Myocyte (in vitro differentiated cells): ENCODE measurements at places on chromosomes 3 and 15. TPM values are rescaled to one million over a fixed set of nuclear protein-coding genes. Genes with fewer than 3 reads are reported as not detected.

The C3orf49 gene
- not detected in 2 replicates for total RNA-seq

The GOLGA8Q gene
- total RNA-seq: 0.48 and 0.52 TPM in 2 replicates

The NEK11 gene
- total RNA-seq: 6.1 and 9.6 TPM in 2 replicates

The EPHB1 gene
- 0.36 and 0.86 TPM in 2 replicates for total RNA-seq

The ALG1L2 gene
- not detected in 2 replicates for total RNA-seq

The TM6SF1 gene
- total RNA-seq: 0.48 TPM in 1 of 2 replicates, not detected in the other

The BRK1 gene
- total RNA-seq: 71.3 and 114 TPM in 2 replicates

The EOGT gene
- 43.2 and 46.0 TPM in 2 replicates for total RNA-seq

The TEX55 gene
- not detected in 2 replicates for total RNA-seq

The C3orf70 gene
- total RNA-seq: 0.05 TPM in 1 of 2 replicates, not detected in the other

The C3orf52 gene
- 11.8 and 18.6 TPM in 2 replicates for total RNA-seq

- no peak for DNase-seq
These were observed 43.8 kb downstream of the MSL2 start for GRCh38 chr3:136152176-136152843.

- DNase-seq: peak; percentile 52
These were observed 84.5 kb upstream of the NMNAT3 start for GRCh38 chr3:139762302-139762701.

DNA sequence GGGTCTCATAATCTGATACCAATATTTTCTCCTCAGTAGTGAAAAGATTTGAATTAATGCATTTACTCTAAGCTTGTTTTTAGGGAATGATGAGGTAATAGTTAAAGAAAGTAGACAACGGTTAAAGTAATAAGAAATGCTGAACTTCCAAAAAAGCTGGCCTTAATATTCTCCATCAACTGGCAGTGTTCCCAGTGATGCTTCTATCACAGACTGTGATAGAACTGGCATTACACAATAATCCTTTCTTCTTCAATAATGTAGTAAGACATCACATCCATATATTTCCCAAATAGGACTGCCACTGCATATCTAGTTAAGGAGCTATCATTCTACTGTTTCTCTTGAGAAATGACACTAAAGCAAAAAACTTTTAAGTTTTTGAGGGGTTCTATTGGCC, 188.7 kb downstream of the IL5RA start:
- DNase-seq: no peak

- DNase-seq: no peak
These were observed 77.1 kb downstream of the PDZRN3 start for GRCh38 chr3:73547427-73548248.

- no peak for DNase-seq
These were observed 79.2 kb upstream of the FNDC3B start for GRCh38 chr3:171960159-171960558.

DNA sequence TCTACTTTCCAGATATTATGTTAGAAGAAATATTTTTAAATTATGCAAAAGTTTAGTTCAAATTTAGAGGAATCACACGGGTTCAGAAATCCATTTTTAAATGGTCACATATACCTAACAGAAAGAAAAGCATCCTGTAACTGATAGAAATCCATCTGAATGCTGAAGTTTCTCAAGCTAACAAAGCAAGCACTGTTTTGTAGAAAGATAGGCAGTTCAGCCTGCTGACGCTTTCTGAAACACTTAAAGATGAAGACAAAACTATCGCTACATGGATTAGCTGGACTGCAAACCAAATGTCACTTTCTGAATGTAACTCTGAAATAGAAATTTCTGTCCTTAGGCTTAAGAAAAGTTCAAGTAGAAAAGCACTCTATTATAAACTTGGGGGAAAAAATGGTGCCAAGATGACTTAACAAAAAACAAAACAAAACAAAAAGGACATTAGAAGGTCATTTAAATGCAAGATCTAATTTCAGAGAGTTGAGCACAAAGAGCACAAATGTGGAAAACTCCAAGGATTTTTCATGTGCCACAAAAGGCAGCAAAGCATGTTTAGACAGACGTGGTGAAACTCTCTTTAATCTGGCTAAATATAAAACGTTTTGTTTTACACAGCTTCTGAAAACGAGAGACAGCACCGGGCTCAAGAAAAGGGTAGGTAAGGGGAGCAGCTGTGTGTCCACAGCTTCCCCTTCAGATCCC, 1.2 kb downstream of the PLOD2 start:
- DNase-seq: no peak

DNA sequence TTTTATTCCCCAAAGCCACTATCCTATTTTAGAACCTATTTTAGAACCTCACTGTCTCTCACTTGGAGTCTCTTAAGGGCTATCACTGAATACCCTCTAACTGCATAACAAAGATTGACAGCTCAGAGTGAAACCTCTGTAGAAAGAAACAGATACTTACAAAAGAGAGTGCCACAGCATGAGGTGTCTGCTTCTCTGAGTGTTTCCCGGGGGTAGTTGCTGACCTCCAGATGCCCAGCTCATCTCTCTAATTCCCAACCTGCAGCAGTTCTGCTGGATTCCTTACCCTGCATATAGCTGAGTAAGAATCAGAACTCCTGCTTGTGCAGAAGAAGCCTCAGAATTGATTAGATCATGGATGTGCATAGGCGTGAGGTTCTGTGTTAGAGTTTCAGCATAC, 34.5 kb downstream of the P3H2 start:
- DNase-seq: no peak

DNA sequence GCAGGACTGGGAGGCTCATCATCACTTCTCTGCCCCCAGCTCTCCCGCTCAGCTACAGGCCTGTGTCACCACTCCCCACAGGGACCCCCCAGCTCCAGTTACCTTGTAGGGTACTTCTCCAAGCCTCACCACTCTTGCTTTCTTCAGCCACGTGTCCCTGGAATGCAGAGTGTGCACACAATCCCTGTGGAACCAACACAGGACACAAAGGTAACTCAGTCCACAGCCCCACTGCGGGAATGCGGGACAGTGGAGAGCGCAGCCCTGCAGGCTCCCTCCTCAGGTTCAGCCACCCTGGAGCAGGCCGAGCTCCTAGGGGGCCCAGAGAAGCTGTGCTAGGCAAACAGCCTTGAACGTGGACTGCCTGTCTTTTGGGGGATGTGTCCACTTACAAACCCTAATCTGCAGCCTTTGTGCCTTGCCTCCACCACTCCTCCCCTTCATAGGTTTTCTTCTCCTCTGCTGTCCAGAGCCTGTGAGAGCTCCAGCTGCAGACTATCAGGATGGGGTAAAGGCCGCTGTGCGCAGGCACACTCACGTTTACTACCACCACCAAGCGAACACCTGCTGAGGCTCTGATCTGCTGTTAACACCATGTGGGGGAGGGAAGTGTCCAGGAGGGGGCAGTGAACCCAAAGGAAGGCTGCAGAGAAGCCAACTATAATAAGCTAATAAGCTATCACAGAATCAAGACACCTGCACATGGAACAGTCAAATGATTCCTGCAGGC, 26.0 kb downstream of the XPC start:
- DNase-seq: no peak

DNA sequence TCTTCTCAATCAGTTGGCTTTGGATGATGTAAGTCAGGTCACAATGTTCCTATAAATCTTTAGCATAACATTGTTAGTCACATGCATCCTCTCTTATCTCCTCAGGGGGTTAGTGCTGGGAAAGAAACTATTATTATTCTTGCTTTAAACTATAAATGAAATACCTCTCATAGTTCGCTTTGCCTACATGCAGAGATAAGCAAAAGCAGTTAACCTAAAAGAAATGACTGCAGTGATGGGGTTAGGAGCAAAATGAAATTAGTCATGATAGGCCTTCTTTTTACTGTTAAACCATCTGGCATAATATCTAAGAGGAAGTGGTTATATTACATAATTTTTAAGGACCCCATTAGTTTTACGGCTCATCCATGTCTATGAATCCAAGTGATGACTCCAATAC, 91.7 kb upstream of the IGSF10 start:
- no peak for DNase-seq

DNA sequence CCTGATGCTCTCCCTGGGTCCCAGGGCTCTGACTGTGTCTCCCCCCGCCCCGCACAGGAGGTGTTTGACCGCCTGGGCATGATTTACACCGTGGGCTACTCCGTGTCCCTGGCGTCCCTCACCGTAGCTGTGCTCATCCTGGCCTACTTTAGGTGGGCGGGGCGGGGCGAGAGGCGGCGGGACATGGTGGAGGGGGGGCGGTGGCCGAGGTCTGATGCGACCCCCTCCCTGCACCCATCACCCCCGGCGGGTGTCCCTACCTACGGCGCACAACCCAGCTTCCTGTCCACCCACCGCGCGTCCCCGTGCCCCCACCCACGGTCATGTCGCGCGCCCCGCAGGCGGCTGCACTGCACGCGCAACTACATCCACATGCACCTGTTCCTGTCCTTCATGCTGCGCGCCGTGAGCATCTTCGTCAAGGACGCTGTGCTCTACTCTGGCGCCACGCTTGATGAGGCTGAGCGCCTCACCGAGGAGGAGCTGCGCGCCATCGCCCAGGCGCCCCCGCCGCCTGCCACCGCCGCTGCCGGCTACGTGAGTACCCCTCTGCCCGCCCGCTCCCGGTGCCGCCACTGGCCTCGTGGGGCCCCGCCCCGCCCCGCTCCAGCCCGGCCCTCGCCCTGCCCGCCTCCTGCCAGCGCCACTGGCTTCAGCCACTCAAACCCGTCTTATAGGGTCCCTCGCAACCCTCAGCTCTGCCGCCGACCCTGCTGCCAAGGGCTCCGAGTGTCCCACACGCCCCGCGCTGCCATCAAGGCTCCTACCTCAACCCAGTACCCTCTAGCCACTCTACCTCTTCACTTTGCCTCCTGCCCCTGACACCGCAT, 21.0 kb downstream of the PTH1R start:
- peak; percentile 77 for DNase-seq

GRCh38 chr15:38876211-38876610, 311.6 kb upstream of the RASGRP1 start:
- DNase-seq: peak; percentile 59

DNA sequence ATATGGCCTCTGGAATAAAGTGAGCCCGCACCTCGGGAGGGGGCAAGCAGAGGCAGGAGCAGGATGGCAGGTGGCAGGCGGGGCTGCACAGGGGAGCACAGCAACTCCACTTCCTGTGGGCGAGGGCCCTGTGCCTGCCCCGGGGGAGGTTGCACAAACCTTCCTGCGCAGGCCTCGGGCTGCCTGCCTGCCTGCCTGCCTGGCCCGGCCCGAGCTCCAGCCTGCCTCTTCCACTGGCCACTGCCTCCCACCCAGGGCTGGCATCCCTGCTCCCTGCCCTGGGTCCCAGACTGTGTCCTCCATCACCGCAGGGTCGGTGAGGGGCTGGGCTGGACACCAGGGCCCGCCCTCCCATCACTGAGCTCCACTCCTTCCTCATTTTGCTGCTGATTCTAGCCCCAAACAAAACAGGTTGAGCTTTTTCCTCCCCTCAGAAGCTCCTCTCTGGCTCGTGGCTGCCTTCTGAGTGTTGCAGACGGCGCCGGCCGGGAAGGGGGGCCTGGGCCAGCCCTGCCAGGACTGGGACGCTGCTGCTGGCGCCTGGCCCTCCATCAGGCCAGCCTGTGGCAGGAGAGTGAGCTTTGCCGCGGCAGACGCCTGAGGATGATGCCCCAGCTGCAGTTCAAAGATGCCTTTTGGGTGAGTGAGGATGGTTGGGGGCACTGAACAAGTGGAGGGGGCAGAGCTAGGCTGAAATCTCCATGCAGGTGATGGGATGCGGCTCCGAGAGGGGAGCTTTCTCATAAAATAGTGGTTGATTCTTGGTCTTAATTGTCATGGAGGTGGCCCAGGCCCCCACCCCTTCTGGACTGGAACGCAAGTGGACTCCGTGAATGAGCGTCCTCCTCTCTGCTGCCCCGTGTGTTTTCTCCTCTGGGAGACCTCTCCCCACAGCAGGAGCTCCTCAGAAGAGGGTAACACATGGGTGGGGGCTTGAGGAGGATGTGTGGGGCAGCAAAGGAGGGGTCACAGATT, at the start of gene PSTPIP1:
Gene PSTPIP1 (plus strand): TSS at position 156 of the 975 bp plus-strand sequence. CDS start 448 bp downstream, at position 604.
- DNase-seq: no peak

GRCh38 chr3:62500556-62501288, 127.4 kb upstream of the FEZF2 start:
- DNase-seq: no peak

DNA sequence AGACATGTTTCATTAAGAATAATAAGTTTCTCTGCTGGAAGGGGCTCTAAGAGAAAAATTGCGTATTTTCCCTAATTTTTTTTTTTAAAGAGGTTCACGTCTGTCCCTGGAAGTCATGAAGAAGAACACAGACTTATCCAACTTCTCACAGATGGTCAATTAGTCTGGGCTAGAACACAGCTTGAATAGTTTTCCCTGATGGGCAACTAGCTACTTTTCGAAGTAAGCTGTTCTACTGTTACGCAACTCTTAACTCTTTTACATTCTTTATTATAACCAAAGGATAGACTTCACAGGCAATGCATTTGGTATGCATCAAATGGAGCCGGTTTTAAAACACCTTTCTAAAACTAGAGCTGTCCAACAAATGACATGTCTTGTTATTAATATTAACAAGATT, 144.2 kb upstream of the TNIK start:
- DNase-seq: no peak

DNA sequence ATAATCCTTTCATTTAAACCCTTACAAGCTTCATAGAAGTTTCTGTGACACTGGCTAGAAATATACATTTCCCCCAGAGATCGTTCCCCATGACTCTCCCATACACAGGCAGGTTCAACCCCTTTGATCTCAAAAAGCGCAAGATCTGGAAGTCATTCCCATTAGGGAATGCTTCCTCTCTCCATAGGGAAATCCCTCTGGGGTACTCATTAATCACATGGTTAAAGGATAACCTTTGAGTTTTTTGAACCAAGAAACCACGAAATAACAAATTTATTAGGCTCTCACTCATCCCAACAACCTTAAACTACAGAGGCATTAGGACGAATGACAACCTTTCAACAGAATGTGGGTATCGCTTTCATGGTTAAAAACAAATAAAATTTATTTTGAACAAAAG, 211.9 kb upstream of the PRICKLE2 start:
- DNase-seq: no peak

- no peak for DNase-seq
These were observed 84.7 kb downstream of the FGF12 start for GRCh38 chr3:192642651-192643050.

GRCh38 chr15:60937278-60937677, 291.8 kb downstream of the RORA start:
- no peak for DNase-seq

DNA sequence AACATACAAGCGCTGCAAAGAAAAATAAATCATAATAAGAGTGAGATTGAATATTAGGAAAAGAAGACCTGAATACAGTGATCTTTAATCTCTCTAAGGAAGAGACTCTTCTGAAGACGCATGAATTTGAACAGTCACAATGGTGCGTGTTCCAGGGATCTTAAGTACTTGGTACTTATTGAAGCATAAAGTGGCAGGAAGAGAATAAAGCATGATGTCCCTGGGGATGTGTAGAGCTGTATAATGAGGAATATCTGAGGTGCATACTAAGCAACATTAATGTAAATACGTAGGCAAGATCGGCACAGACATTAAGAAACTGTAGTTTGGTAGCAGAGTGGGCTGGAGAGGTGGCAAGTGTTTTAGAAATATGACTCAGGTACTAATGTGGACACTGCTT, 246.2 kb upstream of the MCTP2 start:
- DNase-seq: no peak

- no peak for DNase-seq
These were observed 394.1 kb downstream of the TUSC7 start for GRCh38 chr3:117103675-117104074.

GRCh38 chr3:15858547-15859506, 61.0 kb upstream of the ANKRD28 start:
- DNase-seq: peak; percentile 12

GRCh38 chr15:60972301-60972700, 256.8 kb downstream of the RORA start:
- no peak for DNase-seq
